ENCODE measurements at places on chromosomes 4 and X. TPM values are rescaled to one million over a fixed set of nuclear protein-coding genes. Genes with fewer than 3 reads are reported as not detected.

DNA sequence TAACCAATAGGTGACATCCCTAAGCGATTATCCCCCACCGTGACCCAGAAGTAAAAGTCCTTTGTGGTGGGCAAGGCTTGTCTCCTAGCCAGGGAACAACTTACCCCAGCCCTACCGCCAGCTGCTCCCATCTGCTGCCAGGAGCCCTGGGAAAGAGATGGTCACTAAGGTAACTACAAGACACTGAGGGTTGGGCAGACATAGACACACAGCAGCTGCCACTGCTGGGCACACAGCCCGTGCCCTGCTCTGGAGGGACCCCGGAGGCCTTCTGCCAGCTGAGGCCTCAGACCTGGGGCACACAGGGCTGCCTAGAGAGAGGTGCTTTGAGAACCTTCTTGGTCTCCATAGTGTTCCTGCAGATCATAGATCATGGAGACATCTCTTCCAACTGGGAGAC, 53.0 kb upstream of the PROM1 start:
- no peak for DNase-seq

The RGN gene
- 20.1 TPM for total RNA-seq

GRCh38 chr4:41420541-41420940, 117.4 kb upstream of the LIMCH1 start:
- no peak for DNase-seq

- DNase-seq: no peak
These were observed 165.9 kb downstream of the PJA1 start for GRCh38 chrX:68999356-68999755.

- no peak for DNase-seq
These were observed 2017.6 kb upstream of the IGFBP7 start for GRCh38 chr4:59127743-59128142.

DNA sequence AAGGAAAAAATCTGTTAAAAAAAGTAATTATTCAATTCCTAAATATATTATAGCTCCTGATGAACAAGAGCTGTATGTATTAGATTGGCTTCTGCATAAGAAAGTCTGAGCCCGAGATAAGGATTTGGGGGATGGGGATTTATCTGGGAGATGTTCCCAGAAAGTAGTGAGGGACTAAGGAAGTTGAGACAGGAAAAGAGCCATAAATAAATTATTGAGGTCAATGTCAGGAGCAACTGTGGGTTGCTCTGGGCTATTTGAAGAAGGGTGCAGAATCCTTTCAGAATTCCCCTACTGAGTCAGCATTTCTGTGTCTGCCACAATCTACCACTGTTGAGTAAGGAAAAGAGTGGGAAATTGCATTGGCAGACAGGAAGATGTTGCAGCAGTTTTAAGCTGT, 3.1 kb upstream of the TDO2 start:
- no peak for DNase-seq

- peak; percentile 76 for DNase-seq
These were observed 1.1 kb downstream of the FBXW7 start for GRCh38 chr4:152534541-152535359.

DNA sequence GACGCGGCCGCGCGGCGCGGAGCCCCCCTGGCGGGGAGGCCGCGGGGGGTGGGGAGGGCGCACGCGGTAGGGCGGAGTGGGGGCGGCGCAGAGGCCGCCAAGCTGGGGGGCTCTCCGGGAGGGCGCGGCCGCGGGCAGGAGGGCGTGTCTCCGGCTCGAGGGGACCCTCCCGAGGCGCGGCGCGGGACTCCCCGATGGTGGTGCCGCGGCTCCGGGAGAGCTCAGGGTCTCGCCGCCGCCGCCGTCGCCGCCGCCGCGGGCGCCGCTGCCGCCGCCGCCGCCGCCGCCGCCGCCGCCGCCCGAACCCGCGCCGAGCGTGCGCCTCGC, 165 bp upstream of the PTCHD1 start:
- no peak for DNase-seq

The SYP gene
- total RNA-seq: 9.8 TPM

DNA sequence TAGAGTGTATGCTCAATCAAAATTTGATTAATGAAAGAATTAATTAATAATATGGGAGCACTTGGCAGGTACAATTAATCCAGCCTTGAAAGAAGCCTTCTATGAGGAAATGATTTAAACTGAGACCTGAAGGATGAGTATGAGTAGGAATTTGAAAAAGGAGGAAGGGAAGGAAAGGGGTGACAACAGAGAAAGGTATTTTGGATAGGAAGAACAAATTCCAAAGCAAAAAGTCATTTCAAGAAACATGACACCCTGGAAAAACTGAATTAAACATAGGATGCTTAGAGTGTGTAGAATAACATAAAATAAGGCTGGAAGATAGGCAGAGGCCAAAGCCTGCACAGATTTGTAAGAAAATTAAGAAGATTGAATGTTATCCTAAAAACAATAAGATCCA, 29.6 kb downstream of the PHOX2B start:
- no peak for DNase-seq

- DNase-seq: no peak
These were observed 36.5 kb downstream of the AFF2 start for GRCh38 chrX:148536961-148537360.

The SHROOM4 gene
- 1.7 TPM for total RNA-seq

The USP17L10 gene
- not detected for total RNA-seq

DNA sequence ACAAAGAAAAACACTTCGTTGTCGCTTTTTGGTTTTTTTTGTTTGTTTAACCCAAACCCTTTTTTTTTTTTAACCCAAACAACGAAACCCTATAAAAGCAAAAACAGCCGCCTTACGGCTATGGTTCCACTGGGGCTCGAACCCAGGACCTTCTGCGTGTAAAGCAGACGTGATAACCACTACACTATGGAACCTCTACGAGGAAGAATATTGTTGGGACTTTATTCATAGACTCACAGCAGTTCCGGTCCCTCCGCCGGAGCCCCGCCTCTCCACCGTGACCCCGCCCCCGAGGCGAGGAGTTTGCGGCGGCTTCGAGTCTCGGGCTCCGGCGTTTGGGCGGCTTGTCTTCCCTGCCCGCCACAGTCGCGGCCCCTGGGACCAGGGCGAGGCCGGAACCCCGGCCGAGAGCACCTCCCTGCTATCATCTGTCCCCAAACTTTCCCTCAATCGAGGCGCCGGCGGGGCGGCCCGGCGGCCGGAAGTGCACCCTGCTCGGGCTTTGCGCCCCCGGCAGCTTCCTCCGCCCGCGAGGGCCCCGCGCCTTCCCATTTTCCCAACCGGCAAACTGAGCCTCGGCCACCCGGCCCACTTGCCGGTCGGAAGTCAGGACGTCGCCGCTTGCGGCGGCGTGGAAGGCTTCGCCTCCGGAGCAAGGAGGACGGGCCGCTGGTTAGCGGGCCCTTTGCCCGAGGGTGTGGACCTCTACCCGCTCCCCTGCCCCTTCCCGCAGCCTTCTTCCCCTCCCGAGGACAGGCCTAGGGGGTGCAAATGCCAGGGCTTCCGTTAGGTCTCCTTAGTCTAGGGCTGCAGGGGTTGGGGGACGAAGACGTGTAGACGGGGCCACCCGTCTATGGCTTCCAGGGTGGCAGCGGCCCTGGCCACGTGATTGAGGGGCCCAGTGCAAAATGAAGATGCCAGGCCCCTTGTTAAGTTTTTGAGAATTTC, 3.2 kb upstream of the RS1 start:
- peak; percentile 64 for DNase-seq

The TBC1D19 gene
- 4.5 TPM for total RNA-seq

The SPANXB1 gene
- not detected for total RNA-seq

- no peak for DNase-seq
These were observed 20.6 kb upstream of the SOX3 start for GRCh38 chrX:140525448-140525847.

The TKTL2 gene
- not detected for total RNA-seq

- no peak for DNase-seq
These were observed 47.7 kb downstream of the SNX25 start for GRCh38 chr4:185257086-185257485.

GRCh38 chr4:176492646-176493302, 173.0 kb downstream of the SPCS3 start:
- DNase-seq: no peak

DNA sequence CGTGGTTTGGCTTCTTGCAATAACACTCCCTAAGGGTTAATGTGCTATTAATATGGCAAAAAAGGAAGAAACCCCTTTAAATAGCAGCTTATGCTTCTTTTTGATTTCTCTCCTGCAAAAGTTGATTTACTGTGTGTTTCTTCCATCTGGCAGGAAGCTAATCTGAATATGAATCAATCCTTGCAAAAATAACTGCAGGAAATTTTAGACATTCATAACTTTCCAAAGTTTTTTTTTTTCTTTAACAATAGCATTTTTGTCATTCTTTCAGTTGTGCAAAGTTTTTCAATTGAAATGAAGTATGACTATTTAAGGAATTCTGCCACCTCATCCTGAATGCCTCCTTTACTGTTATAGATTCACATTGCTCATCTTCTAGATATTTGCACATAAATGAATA, 115.6 kb downstream of the SPANXA1 start:
- no peak for DNase-seq

- no peak for DNase-seq
These were observed 427.8 kb downstream of the IL15 start for GRCh38 chr4:142064181-142064580.
